ENCODE measurements at places on chromosomes 5 and 9.

DNA sequence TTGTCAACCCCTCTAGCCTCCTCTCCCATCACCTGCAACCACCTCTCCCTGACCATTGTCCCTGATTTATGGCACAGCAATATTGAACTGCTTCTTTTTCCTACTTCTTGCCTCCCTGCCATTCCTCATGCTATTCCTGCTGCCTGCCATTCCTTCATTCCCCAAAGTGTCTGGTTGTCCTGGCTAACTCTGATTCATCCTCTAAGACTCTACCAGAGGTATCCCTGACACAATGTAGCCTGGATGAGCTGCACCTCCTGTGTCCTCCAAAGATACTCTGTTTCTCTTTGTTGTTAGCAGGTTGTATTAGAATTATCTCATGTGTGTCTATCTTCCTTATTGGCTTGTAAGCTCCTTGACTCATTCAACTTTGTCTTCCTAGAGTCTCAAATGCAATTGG, 53.5 kb upstream of the PTPN3 start:
- no peak for DNase-seq

GRCh38 chr9:114460513-114461199, 44.6 kb downstream of the WHRN start:
- no peak for DNase-seq

DNA sequence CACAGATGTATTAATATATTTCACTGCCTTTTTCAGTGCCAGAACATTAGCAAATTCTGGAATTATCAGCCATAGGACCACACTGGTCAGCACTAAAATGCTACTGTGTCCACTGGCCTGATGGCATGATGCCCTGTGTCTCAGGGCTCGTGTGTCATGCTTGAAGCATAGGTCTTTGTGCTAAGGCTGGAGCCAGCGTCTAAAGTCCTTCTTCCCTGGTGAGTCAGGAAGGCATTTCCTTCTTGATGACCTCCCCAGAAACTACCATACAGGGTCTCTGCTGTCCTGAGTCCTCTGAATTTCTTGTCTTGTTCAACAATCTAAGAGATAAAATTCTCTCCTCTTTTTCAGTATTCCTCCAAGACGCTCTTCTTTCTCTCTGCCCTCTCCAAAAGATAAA, 489.9 kb downstream of the PSAT1 start:
- no peak for DNase-seq

DNA sequence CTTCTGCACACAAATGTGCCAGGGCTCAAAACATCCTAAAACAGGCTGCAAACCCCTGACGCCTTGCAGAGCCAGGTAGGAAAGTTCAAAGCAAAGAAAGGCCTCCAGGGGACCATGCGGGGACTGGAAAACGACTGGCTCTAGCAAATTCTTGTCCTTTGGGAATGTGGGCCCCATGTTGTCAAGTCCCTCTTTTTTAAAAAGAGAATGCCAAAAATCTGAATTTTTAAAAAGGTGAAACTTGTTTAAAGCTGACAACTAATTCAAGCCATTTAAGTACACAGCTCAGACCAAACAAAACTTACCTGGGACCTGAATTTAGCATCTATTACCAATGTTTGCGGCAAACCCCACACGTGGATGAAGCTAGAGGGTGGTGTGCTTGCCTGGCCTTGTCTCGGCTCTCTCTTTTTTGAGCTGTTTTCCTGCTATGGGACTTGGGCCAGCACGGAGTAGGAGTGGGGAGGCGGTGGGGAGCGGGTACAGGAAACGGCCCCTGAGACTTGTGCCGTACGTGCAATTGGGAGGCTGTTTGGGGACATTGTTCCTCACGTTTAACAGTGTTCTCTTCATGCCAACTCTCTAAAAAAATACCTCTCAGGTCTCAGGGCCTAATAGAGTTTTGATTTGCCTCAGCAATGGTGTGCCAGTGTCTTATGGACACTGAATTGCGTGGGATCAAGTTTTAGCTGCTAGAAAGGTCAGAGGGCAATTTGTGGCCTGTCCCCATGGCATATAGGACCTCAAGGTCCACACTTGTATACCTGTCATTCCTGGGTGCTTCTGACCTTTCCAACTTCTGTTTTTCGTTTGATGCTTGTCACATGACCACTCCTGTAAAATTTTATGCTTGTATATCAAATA, 15.1 kb upstream of the PHF19 start:
- DNase-seq: no peak

- DNase-seq: peak; percentile 22
Observed at GRCh38 chr5:72032788-72033187, 74.5 kb upstream of the MAP1B start.

DNA sequence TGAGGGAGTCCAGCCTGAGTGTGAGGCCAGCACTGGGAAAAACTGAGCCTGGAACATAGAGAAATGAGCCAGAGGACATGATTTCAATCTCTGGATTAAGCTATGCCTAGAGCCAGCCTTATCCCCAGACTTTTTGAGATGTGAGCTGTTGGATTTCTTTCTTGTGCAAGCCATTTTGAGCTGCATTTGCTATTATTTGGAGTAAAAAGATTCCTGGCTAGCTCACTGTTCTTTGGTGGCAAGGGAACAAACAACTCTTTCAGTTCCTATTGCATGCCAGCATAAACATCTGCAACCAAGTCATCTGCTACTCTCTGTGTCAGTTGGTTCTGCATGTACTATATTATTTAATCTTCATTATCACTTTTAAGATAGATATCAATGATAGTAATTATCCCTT, 70.1 kb upstream of the MAN2A1 start:
- DNase-seq: no peak

Measured in NCI-H82 (cell line).